DMS 273 treated with DMSO at 0.1 percent for 48 hours (cell line): ENCODE measurements at places on chromosomes 4 and X.

DNA sequence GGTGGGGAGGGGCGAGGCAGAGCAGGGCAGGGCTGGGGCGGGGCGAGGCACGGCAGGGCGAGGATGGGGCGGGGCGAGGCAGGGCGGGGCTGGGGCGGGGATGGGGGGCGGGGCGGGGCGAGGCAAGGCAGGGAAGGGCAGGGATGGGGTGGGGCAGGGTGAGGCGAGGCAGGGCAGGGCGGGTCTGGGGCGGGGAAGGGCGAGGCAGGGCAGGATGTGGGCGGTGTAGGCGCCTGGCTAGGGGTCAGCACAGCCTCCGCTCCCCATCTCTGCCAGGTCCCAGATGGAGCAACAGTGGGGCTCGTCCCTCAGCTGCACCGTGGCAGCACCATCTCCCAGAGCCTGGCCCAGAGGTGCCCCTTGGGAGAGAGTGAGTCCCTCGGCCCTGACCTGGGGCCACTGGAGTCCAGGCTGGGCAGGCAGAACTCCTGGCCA lies 4.2 kb upstream of the SRPK3 start:
- DNase-seq = no peak

DNA sequence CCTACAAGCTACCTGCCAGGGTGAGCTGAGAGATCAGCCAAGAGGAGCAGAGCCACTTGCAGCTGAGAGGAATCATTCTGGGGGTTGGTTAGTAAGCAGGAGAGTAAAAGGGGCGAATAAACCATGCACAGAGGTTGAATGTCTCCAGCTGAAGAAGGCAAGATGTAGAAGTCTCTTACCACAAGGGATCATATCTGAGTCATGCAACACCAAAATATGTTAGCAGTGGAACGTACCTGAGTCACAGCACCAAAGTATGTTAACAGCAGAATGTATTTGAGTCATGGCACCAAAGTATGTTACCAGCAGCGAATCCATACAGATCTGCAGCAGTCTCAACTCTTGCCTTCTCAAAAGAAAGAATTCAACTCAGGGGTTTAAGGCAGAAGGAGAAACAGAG lies 29.9 kb downstream of the C4orf51 start:
- DNase-seq = no peak

GRCh38 chrX:138691186-138691585 lies 20.3 kb downstream of the FGF13 start:
- no peak for DNase-seq

DNA sequence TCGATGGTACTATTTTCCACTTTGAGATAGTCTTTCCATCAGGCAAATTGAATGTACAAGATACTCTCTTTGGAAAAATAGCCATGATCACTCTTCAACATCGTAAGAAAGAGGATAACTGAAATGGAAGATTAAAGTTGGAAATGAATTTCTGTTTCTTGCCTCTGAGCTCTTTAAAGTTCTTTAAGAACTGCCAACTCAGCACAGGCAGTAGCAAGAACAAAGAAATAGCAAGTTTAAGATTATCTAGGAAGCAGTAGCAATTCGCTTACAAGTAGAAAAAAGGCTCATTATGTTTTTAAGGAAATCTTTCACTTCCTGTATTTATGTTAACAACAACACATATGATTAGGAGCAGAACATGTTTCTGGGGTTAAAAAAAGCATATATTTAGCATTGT lies 127.6 kb downstream of the CDS1 start:
- no peak for DNase-seq

DNA sequence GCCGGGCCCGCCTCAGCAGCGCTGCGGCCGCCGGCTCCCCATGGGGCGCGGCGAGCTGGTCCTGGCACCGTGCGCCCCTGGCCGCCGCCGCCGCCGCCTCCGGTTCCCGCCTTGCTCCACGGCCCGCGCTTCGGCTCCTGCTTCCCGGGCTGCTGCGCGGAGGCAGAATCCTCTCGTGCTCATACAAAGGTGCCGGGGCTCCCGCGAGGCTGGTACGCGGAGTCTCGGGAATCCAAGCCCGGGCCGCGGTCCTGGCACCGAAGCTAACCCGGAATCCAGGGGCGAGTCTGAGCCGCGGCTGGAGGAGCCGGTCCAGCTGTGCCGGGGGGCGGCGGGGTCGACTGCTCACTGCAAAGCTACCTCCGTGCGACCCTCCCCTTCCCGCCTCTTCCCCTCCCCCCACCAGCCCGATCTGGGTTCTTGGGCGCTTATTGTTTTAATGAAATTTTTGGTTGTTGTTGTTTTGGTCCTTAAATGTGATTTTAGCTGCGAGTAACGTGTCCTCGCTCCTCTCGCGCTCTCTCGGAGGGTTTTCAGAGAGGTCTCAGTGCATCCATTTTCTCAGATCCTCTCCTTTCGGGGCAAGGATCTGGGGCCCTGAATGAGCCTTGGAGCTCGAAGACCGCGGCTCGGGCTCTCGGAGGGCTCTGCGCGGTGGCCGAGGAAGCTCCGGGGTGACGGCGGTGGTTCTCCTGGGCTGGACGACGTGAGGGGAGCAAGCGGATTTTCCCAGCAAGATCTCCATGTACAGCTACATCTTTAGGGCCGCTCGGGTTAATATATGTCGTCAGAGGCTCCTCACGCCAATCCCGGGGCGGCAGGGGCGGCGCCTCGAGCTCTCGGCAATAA lies at the start of gene HAND2:
Gene HAND2, minus strand, starts transcription at position 753 of the 849 bp plus-strand sequence. CDS start 940 bp downstream, outside the sequence.
- peak; percentile 29 for DNase-seq

GRCh38 chrX:96464880-96465558 lies 219.6 kb upstream of the DIAPH2 start:
- no peak for DNase-seq

- no peak for DNase-seq
Measured at GRCh38 chr4:109998867-109999584, 86.3 kb downstream of the EGF start.

- no peak for DNase-seq
Measured at GRCh38 chr4:168744021-168744420, 247.2 kb downstream of the PALLD start.

DNA sequence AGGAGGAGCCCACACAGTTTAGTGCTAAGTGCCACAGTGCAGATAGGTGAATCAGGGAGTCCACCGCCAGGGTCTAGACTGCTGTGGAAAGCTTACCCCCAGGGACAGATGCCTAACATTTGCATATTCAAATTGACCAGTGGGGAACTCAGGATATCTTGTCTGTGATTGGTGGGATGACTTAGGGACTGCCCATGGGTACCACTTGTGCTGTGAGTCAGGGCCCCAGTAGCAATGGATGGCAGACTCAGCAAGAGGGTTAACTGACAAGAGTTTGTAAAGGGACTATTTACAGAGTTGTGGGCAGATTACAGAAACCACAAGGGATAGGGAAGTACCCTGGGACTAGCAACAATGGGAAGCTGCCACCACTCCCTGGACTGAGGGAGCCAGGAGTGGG lies 282.1 kb downstream of the BCOR start:
- DNase-seq = no peak
